ENCODE measurements at places on chromosomes 2 and 18.
A peak's percentile ranks its signal among the peaks of the same experiment; 100 is the strongest.

DNA sequence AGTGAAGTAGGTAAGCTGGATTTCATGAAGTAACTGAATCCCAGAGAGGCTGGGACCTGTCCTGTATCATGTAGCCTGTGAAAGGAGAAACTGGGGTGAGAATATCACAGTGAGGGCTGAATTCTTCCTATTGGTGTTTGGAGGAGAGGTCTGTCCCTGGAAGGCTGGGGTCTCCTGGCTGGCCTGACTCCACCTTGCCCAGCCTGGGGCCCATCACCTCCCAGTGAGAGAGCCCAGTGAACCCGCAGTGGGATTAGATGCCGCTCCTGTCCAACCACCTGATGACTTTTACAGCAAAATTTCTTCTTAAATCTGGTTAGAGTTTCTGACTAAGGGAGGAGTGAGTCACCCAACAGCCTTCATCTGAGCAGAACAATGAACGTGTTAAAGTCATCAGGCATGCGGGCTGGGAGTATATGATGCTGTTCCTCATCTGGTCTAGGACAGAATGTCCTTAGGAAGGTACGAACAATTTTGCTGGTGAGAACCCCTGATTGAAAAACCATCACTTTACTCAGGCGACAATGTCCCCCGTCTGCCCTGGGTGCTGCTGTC lies 152.9 kb downstream of the LPIN1 start:
- DNase-seq, result no peak

DNA sequence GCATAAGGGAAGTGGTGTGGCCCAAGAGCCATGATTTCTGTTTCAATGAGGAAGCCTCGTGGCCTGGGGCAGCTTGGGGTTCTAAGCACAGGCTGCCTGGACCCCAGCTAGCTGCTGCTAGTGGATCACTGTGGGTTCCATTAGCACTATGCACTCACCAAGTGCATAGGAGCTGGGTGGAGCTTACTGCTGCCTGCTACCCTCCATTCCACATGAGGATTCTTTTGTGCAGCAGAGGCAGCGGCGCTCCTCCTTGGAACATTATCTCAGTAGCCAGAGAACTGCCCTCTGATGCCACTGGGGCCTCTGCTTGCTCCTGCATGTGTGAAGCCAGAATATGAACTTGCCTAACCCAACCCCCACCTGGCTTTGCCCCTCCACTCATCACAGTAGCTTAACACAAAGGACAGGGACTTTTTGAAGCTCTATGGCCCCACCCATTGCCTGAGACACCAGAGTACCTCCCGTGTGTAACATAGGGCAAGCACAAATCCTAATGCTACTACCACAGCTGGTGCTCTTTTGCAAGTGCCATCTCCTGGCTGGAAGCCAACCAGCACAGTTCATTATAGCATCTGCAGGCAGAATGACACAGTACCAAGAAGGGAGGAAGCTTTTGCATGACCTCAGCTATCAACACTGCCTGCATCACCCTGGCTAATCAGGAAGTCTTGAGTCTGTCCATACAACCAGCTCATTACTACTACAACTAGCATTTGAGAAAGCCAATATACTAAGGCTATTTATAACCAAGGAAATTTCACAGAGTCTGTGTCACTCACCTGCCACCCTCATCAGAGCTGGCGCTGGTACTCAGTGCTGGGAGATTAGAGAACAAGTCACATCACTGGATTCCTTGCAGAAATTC lies 297.0 kb upstream of the GULP1 start:
- peak; percentile 61 for DNase-seq

- DNase-seq, result no peak
Observed at GRCh38 chr2:64101141-64101591, 43.1 kb downstream of the PELI1 start.

- no peak for DNase-seq
Observed at GRCh38 chr2:170206805-170207407, 29.0 kb downstream of the MYO3B start.

- peak; percentile 49 for DNase-seq
Observed at GRCh38 chr2:61354543-61355197, 116.2 kb downstream of the USP34 start.

DNA sequence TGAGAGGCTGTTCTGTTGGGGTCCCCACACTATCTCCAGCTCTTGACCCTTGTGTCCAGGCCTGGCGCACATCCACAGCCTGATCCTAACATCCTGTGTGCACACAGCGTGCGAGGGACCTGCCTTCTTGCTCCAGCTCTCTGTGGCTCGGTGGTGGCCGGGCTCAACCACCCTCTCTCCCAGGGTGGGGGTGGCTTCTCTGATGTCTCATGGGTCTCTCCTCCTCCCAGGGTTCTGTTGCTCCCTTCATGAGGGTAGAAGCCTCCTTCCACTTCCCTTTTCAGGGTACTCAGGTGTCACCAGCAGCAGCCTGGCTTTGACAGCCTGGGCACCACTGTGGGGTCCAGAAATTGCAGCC lies 196.9 kb upstream of the RAB6C start:
- DNase-seq, result no peak

GRCh38 chr2:120442541-120442922 lies 96.6 kb downstream of the INHBB start:
- DNase-seq, result no peak

DNA sequence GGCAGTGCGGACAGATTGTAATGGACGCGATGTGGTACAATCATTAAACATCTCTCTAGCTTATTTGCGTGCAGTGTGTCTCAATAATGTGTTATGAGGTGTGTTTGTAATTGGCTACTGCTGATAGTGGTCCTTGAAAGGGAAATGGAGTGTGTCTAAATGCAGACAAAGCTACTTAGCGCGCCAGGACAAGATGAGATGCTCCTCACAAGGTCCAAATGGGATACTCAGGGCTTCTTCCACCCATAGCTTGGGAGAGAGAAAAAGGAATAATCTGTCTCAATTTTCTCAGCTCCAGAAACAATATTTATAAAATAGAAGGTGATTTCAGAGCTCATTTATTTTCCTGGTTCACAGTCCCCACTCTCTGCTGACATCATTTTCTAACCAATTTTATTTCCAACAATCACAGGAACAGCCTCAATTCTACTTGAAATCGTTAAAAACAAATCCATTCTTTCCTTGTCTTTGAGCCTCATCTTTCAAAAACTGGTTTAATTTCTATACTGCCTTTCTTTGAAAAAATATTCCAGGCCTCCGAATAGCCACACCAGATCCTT lies 28.5 kb downstream of the GALNT14 start:
- DNase-seq, result no peak

- DNase-seq, result no peak
Observed at GRCh38 chr2:21047141-21048009, 3.5 kb upstream of the APOB start.

DNA sequence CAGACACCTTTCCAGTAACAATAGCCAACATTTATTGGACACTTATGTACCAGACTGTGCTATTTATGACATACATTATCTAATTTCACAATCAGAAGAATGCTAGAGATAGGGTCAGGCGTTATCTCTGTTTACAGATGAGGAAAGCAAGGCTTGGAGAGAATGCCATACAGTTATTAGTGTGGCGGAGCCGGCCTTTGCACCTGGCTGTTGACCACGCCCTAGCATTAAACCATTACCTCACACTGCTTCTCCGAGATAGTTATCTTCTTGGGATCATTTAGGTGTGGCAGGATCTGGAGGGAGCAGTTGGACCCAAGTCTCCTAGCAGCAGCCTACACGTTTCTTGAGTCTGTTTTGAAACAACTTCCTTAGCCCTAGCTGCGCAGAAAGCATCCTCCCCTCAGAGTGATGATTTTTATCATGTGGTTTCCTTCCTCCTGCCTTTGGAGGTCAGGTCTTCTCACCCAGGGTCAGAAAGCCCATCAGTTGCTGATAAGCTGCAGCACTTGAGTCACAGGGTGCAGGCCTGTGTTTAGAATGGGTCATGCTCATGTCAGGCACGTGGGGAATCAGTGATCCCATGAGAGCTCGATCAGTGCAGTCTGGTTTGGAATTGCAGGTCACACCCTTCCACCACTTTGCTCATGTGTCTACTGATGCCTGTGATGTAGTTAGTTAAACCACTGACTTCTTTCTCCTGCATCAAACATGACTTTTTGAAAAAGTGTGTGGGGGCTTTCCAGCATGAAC lies 118.2 kb downstream of the SPTBN1 start:
- peak; percentile 80 for DNase-seq

GRCh38 chr2:210169516-210170195 lies 1.6 kb downstream of the KANSL1L start:
- DNase-seq, result peak; percentile 93
